Activated T-helper 1 cell treated with anti-CD3 and anti-CD28 coated beads, Interleukin-2, amount 50 U/mL, for 16 hours (primary cell): ENCODE measurements at places on chromosomes 2 and 18.

- DNase-seq: no peak
Measured at GRCh38 chr2:104836265-104836664, 17.6 kb upstream of the POU3F3 start.

GRCh38 chr2:38483776-38484501 is 106.9 kb upstream of the ATL2 start:
- no peak for DNase-seq

GRCh38 chr2:74428675-74429074 is 7.1 kb downstream of the WDR54 start:
- no peak for DNase-seq

DNA sequence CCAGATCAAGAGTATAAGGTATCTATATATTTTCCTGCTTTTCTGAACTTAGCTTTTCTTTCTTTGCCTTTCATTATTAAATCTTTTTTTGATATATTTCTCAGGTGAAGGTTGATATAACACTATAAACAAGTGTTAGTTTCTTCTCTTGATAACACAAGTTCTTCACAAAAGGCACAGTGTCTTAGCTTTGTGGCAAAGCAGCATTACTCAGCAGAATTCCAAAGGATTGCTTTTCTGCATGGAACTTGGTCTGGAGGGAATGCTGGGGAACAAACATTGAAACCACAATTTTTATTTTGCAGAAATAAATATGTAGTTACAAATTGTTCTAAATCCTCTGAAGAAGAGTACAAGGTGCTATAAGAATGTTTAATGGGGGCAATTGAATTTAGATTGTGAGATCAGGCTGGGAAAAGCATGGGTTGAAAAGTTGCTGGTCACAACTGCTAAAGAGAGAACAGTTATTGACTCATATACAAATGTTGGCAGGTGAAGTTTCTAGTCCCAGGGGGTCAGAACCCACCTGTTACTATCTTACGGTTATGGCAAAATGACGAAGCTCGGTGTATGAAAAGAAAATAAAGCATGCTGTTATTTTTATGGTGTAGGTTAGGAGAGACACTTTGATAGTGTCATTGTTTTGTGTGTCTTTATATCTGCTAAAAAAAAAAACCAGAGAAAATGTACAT is 68.2 kb downstream of the UBR3 start:
- no peak for DNase-seq

DNA sequence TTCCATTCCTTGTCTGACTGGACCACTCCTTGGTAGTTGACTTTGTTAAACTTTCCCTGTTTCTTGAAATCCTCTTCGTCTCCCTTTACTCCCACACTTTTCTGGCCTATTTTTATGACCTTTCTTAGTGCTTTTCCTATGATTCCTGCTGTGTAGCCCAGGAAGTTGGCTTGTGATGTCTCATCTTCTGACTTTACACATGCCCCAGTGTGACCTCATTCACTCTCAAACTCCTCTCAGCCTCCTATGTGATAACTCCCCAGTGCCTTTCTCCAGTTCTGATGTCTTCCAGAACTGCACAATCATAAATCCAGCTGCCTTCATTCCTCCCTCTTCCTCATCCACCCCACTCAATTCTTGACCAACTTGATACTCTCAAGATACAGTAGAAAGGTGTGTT is 407.6 kb downstream of the TGIF1 start:
- no peak for DNase-seq

- DNase-seq: no peak
Measured at GRCh38 chr2:196291873-196292800, 120.8 kb upstream of the STK17B start.

- DNase-seq: no peak
Measured at GRCh38 chr2:195458936-195459335, 198.1 kb upstream of the SLC39A10 start.

- no peak for DNase-seq
Measured at GRCh38 chr18:11729556-11729955, 40.5 kb downstream of the GNAL start.

DNA sequence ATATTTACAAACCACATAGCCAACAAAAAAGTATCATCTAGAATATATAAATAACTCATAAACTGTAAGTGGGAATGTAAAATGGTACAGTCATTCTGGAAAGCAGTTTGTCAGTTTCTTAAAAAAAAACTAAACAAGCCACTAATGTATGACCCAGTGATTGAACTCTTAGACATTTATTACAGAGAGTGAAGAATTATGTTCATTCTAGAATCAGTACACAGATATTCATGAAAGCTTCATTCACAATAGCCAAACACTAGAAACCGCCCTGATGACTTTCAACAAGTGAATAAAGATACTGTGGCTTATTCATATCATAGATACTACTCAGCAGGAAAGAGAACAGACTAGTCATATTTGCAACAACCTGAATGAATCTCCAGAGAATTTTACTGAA is 1541.5 kb downstream of the LRP1B start:
- DNase-seq: no peak

DNA sequence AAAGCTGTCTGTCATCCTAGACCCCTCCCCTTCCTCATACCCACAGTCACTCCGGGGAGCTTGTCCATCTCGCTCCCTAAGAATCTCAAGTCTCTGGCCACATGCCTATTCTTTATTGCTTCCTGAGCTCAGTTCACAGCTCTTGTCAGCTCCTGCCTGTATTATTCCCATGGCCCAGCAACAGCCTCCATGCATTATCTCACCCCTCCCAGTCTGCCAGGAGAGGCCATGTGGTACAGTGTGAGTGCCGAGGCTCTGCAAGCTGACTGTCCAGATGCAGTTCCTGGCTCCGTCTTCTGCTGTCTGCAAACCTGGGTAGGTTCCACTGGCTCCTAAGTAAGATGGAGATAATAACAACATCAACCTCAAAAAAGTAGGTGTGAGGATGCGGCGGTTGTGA is 79.7 kb downstream of the MRPS9 start:
- no peak for DNase-seq

DNA sequence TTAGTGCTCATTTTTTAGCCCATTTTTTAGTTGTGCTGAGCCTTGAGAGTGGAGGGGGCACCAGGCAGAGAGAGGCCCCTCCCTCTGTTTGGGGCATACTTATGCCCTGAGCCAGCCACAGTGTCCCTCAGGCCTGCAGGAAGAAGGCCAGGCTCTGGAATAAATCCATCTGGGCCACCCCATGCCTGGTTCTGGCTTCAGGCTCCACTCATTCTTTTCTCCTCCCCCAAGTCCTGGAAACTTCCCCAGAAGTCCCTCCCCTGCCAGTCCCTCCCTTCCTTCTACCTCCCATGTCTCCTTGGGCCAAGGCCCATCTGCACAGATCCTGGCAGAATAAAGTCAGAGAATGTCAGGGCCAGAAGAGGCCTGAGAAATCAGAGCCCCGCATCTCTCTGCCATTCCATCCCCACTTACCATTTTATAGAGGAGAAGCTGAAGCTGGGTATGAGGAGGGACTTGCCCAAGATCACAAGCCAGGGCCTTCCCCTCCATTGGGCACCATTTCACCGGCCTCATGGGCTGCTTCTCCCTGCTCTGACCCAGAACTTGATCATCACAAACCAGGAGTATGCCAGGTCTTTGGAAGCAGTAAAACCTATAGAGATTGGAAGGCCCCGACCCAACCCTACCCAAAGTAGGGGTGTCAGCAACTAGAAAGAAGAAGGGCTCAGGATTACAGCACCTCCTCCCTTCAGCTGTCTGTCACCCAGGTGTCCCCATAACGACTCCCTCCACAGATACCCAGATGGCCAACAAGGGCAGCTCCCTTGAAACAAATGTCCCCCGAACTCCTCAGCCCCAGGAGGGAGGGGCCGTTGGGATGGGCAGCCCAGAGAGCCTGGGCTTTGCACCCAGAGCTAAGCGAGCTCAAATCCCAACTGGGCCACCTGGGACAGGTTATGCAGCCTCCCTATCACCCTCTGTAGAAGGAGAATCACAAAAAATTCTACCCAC is 108.4 kb downstream of the POLR1A start:
- DNase-seq: no peak

GRCh38 chr2:29016504-29016903 is 35.4 kb downstream of the TOGARAM2 start:
- no peak for DNase-seq

GRCh38 chr2:47935071-47935470 is 28.8 kb upstream of the FBXO11 start:
- no peak for DNase-seq

DNA sequence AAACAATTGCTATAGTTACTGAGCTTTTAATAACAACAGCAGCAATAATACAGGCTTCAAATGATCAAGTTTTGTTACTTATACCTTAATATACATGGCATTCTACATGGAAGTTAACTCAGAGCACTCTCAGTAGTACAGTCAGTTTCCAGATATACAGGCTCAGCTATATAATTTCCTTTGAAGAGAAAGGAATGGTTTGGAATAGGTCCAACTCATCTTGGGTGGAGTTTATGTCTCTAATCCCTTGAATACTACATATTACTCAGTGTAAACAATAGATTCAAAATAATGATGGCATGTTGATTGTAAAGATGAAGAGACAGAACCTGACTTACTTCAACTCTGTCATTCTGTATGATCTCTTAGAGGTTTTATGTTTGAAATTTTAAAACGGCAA is 174.9 kb downstream of the EPHA4 start:
- no peak for DNase-seq

- DNase-seq: no peak
Measured at GRCh38 chr2:232276733-232277313, 101.7 kb upstream of the ALPP start.

- DNase-seq: no peak
Measured at GRCh38 chr2:43542285-43542933, 53.4 kb downstream of the THADA start.

DNA sequence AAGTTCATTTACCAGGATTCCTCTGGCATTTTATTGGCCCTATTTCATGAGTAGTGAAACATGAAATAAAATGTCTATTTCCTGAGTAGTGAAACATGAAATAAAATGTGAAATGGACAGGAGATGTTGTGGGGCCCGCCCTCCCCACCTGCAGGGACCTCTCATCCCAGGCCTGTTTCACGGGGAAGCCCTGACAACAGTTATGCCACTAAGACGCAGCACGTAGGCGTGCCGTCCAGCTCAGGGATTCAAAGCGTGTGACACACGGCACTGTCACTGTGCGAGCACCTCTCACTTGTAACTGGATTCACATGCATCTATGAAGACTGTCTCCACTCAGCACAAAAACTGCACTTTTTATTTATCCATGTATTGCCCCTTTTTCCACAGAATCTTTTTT is 83.4 kb upstream of the SNTG2 start:
- DNase-seq: no peak

DNA sequence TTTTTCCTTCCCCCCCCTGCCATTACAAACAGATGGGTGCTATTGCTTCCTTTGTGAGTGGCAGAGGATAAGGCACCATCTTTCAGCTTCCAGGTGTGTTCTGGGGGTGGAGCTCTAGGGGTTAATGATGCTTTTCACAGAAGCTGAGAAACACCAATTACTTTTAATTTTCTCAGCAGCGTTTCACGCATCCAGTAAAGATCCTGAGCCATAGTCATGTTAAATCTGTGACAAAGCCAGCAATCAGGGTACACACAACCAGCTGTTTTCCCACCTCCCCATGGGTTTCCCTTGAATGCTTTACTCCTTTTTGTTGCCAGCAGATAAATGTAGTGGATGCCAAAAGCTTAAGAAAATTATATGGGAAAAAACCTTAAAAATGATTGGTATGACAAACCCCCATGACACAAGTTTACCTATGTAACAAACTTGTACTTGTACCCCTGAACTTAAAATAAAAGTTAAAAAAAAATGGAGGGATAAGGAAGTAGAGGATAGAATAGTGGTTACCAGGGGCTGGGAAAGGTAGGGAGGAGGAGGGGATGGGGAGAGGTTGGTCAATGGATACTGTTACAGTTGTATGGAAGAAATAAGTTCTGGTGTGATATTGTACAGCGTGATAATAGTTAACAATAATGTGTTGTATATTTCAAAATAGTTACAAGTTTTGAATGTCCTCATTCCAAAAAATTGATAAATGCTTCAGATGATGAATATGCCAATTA is 70.0 kb downstream of the ACOXL start:
- DNase-seq: no peak

- no peak for DNase-seq
Measured at GRCh38 chr2:229673676-229674075, 40.7 kb downstream of the DNER start.

- no peak for DNase-seq
Measured at GRCh38 chr2:213806125-213806726, 522.0 kb downstream of the SPAG16 start.

- DNase-seq: no peak
Measured at GRCh38 chr2:1397350-1397749, 15.9 kb upstream of the TPO start.
